OCI-M1 (cell line): ENCODE measurements at places on chromosomes 11 and 22.
A peak's percentile ranks its signal among the peaks of the same experiment; 100 is the strongest.

GRCh38 chr11:104665641-104666040 is 232.6 kb downstream of the CASP12 start:
- DNase-seq, result no peak

DNA sequence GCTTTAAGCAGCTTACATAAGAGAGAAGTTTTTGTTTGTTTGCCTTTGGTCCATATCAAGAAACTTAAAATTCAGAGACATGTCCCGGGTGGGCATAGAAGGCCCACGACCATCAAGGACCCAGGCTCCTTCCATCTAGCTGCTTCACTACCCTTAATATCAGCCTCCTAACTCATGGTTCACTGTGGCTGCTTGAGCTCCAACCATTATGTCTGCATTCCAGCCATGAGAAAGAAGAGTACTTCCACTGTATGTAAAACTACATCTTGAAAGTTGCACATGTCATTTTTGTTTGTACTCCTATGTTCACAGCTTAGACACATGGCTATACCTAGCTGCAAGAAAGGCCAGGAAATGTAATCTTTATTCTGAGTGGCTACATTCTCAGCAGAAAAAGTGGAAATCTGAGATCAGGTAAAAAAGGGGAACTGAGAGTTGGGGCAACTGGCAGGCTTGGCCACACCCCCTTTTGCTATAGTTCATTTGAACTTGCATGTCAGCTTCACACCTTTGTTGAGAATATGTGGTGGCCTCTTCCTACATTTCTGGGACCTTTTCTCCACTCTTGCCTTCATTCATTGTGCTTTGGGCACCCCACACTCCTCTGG is 81.3 kb upstream of the TP53I11 start:
- peak; percentile 5 for DNase-seq

GRCh38 chr11:103167166-103167565 is 57.9 kb downstream of the DYNC2H1 start:
- no peak for DNase-seq

DNA sequence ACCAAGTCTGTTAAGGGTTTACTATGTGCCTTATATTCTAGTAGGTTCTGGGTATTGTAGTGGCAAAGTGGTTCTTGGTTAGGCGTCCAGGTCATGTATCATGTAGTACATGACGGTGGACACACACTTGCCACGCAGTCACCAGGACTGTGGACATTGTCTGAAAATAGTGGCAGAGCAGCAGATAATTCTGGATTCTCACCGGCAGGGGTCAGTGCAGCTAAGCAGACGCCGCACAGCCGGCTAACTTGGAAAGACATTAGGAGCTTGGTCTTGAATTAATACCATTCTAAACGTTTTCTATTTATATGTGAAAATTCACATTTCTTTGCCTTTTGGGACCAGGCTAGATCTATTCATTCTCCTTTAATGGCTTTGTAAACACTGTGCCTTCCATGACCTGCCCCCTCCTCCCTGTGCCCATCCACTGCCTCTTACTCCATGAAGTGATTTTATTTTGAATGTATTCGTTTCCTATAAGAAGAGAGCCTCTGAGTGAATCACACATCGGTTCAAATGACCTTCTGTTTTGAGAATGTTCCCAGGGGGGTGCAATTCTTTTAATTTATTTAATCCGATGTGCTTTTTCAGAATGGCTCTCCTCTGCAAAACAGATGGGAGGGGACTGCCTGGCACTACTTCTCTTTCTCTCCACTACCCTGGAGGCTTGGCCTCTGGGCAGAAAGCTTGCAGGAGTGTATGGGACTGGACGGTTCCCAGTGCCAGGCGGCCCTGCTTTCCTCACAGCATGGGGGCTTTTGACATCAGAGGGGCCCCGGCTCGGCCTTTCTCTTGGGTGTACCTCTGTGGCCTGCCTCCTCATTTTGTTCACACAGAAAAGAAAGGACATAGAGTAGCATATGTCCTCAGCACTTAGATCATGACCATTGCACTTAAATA is 378.0 kb downstream of the NTM start:
- peak; percentile 73 for DNase-seq

GRCh38 chr22:37020192-37020479 is 594 bp downstream of the MPST start:
- DNase-seq, result peak; percentile 64

DNA sequence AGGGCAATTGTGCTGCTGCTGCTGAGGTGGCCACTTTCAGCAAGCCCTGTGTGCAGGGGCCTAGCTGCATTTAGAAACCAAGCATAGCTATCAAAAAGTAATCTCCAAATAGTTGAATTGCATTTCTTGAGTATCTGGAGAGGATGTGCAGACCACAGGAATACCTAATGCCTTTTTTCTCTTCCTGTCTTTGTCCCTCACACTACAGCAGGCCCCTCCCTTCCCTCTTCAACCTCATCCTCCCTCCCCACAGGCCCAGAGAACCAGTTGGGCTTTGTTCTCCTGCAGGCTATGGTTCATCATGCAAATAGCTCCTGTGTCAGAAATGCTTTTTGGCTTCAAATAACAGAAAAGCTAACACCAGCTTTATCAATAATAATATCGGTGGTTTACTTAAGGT is 47.7 kb downstream of the DKK3 start:
- DNase-seq, result no peak

DNA sequence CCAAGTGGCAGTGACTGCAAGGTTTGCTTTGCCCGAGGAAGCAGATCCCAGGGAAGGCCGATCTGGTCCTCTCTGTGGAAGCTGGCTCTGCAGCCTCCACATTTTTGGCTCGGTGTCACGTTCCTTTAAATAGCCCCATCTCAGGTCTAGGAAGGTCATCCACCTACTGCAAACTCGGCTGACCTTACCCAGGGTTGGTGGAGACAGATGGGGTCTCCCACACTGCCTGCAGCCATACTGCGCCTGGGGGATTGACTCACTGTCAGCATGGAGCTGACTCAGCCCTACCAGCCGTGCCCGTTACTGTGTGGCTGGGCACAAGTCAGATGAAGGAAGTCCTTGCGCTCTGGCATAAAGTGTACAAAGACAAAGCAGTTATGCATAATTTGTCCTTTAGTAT is 16.9 kb downstream of the CDPF1 start:
- DNase-seq, result no peak

GRCh38 chr11:102950622-102951081 is 4.9 kb downstream of the MMP13 start:
- DNase-seq, result no peak

DNA sequence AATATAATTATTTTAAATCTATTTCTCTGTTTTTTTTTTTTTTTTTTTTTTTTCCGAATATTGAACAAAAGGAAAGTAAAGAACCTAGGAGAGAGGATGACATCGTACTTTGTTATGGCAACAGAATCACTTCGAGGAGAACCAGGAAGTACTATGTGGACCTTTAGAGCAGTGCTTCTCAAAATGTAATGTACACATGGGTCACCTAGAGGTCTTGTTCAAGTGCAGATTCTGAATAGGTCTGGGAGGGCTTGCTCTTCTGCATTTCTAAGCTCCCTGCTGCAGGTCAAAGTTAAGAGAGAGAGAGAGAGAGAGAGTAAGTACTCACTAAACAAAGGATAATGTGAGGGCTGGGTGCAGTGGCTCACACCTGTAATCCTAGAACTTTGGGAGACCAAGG is 419.5 kb upstream of the TENM4 start:
- no peak for DNase-seq

- DNase-seq, result no peak
These were observed 16.2 kb upstream of the NNMT start for GRCh38 chr11:114279792-114280546.

- DNase-seq, result no peak
These were observed 48.8 kb upstream of the FIBIN start for GRCh38 chr11:26944866-26945664.

DNA sequence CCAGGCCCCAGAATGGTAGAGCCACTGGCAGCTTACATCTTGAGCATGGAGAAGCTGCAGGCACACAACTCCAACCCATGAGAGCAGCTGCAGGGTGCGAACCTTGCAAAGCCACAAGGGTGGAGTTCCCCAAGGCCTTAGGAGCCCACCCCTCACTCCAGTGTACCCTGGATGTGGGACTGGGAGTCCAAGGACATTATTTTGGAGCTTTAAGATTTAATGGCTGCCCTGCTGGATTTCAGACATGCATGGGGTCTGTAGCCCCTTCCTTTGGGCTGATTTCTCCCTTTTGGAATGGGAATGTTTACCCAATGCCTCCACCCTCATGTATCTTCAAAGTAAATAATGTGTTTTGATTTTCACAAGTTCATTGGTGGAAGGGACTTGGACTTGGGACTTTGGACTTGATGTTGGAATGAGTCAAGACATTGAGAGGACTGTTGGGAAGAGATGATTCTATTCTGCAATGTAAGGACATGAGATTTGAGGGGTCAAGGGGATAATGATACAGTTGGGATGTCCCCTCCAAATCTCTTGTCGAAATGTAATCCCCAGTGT is 1.1 kb upstream of the KRTAP5-7 start:
- no peak for DNase-seq

GRCh38 chr11:92540096-92540495 is 315.5 kb downstream of the FAT3 start:
- no peak for DNase-seq

- DNase-seq, result no peak
These were observed 33.7 kb upstream of the IGSF9B start for GRCh38 chr11:133990501-133990900.
